ENCODE measurements at places on chromosomes 12 and 14. TPM values are rescaled to one million over a fixed set of nuclear protein-coding genes. Genes with fewer than 3 reads are reported as not detected.

GRCh38 chr12:31585271-31585670, 5.7 kb downstream of the DENND5B start:
- no peak for DNase-seq

DNA sequence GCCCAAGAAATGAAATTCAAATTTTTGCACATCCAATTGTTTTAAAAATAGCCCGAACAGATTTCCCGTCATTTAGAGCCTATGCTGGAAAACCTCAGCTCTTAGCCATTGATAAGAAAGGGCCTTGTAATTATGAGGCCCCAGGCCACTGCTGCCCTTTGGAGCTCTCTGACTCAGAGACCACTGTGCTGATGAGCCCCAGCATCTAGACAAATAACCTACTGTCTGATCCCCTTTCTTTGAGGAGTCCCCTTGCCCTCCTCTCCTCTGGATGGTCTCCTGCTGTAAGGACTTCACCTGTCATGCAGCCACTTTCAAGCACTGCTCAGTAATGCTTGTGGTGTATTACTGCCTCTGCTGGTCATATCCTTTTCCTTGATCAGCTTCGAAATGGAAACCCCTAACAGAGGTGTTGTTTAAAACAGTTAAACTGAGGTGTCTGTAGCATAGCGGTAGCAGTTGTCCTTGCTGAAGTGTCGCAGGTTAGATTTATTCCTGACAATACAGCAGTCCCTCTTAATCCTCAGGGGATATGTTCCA, 159.9 kb upstream of the SRRM4 start:
- DNase-seq: no peak

DNA sequence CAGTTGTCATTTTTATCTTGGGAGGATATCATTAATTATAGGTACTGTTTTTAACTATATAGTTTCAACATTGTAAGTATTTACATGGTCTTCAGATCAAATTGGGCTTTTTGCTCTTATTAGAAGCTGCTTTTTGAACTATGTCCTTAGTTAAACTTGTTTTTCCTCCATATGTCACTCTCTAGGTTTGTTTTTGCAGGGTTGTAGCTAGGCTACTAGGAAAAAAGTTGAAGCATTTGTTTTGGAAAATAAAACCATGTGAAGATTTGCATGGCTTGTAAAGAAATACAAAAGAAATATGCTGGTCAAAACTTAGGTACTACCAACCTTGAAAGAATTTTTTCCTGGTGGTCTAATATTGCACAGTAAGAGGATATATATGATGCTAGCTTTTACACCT, 3.4 kb downstream of the ARID2 start:
- DNase-seq: no peak

GRCh38 chr12:89707703-89708564, 704 bp downstream of the ATP2B1 start:
- peak; percentile 37 for DNase-seq

TSPAN9 gene
- 106 TPM for total RNA-seq

- DNase-seq: no peak
Measured at GRCh38 chr14:90302529-90303303, 29.0 kb downstream of the NRDE2 start.

GRCh38 chr14:20848955-20849570, 42.1 kb upstream of the RNASE3 start:
- DNase-seq: no peak

RNASE7 gene
- total RNA-seq: not detected

GRCh38 chr12:124566997-124567672, at the start of gene NCOR2:
NCOR2 (minus strand) TSS chr12:124567612; CDS start chr12:124495251, 72,361 bp downstream.
- peak; percentile 58 for DNase-seq

- no peak for DNase-seq
Measured at GRCh38 chr14:72111911-72112310, 179.7 kb downstream of the RGS6 start.

- DNase-seq: no peak
Measured at GRCh38 chr12:71958056-71958455, 19.4 kb downstream of the TPH2 start.

GRCh38 chr14:27077214-27077613, 479.4 kb upstream of the NOVA1 start:
- DNase-seq: no peak

DNA sequence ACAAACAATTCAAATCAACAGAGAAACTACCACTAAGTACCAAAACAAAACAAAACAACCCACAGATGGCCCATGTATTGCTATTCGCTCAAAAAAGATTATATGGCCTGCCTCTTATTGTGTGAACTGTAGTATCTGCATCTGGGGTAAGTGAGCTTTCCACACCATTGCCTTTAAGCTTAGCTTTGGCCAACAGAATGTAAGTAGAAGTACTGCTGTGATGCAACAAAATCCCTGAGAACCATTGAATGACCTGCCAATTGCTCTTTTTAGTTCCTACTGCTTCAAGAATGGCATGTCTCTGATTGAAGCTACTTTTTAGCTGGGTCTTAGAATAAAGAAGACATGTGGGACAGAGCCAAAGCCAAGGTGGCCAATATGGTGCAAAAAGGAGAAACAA, 32.5 kb downstream of the PPFIA2 start:
- DNase-seq: no peak

GRCh38 chr14:100824901-100825712, 811 bp upstream of the MEG3 start:
- DNase-seq: no peak

LRP6 gene
- 65.9 TPM for total RNA-seq

FAIM2 gene
- total RNA-seq: 1.0 TPM

- no peak for DNase-seq
Measured at GRCh38 chr12:88375306-88376305, 204.7 kb downstream of the KITLG start.

CCDC196 gene
- total RNA-seq: not detected

POTEM gene
- not detected for total RNA-seq

TAS2R9 gene
- total RNA-seq: not detected

DNA sequence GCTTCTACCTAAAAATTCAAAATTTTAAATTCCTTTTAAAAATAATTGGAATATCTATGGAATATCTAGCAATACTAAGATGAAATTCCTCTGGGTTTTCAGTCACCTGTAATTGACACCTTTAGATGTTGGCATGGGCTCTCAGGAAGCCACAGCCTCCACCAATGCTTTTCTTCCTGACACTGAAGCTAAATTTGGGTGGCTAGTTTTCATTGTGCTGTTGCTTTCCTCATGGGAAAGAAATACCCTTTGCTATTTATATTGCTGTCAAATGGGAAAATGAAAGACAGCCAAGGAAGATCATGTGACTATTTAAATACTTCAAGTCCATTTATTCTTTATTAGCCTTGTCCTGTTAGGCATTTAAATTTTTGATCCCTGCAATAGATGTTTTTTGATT, 313.0 kb downstream of the NAV3 start:
- DNase-seq: no peak

GRCh38 chr12:32788405-32788804, 32.7 kb upstream of the YARS2 start:
- no peak for DNase-seq

GRCh38 chr14:99724196-99724891, 40.2 kb downstream of the CYP46A1 start:
- DNase-seq: peak; percentile 17

GRCh38 chr14:73323896-73324399, 86.6 kb downstream of the PAPLN start:
- DNase-seq: no peak

DNA sequence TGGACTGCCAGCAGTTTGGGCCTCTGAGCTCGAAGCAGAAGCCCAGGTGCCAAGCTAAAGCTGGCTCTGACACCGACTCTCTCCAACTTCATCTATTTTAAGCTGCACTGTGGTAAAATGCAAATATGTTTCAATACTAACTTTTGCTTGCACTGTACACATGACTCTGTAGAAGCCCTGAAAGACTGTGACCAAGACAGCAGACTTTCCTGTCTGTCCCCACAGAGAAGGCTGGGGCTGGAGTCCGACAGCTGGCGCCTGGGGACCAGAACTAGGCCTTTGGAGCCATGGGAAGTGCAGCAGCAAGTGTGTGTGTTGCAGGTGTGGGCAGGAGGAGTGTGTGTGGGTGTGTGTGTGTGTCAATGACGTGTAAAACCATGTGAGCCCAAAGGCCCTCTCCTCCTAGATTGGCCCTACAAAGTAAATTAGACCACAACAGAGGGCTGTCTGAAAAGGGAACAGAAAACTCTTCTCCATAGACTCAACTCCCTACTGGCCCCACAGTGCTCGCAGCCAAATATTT, 16.4 kb upstream of the RAB35 start:
- DNase-seq: no peak

GRCh38 chr12:3278681-3279414, 201.7 kb downstream of the TSPAN9 start:
- no peak for DNase-seq

CCDC177 gene
- total RNA-seq: not detected

ACSS3 gene
- 62.2 TPM for total RNA-seq

DNA sequence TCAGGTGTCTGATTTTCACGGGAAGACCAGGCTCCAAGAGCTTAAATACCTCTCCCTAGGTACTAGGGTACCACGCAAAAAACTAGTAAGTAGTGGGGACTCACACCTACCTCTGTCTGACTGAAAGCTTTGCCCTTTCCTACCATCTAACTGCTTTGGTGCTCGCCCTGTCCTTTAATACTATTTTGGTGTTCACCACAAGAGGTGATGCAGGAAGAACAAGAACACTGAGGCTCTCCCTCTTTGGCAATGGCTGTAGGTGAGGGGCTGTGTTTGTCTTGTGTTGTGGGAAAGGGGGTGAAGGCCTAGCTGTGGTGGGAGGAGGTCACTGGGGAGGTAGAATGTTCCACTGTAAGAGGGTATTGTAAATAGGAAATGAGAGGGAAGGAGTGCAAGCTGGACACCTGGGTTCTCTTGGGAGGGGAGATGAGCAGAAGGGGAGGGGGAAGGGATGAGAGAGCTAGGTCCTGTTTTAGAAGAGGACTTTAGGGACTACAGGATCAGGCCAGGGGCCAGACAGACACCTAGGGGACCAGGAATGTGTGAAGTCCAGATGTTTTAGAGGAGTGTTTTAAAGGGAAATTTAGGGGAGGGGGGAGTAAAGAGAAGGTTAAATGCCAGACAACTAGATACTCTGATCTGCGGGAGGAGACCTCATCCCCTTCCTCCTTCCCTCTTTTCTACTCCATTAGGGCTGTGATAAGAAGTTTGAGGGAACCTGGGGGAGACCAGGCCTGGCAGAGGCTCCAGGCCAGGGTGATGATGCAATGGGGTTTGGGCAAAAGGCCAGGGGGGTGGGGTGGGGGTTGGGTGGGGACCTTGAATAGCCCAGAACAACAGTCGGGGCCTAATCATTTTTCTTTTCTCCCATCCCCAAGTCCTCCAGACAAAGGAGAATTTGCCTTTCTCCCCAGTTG, 2.1 kb downstream of the ITGA5 start:
- no peak for DNase-seq

SLC39A9 gene
- 131 TPM for total RNA-seq

DNA sequence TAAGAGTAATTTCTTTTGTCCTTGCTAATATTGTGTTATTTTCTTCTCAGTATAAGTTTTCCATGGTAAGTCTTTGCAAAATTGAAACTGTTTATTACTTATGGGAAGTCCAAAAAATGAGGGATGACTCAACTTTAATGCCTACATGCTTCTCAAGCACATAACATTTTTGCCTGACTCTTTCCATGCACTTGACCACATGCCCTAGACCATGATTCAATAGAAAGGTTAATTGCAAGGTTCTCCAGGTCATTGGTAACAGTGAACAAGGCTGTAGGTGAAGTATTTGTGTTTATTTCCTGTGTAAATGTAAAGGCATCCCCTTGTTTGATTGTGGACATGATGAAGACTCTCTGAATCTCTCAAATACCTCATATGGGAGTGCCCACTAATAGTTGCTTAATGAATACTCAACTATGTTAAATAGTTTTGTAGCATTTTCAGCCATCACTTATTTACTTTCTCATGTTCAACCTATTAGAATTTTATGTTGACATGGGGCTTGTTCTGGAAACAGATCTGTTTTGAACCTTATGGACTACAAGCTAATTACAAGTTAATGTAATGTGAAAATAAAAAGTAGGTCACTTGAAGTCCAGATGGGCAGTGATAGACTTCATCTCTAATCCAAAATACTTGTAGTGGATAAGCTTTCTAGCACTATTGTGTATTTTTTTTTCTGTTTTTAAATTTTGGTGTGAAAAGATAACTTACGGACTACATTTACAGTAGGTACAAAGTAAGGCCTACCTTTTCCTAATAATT, 131.7 kb downstream of the TMTC2 start:
- DNase-seq: no peak

GRCh38 chr14:34180434-34180833, 229.6 kb upstream of the EGLN3 start:
- DNase-seq: no peak

DNA sequence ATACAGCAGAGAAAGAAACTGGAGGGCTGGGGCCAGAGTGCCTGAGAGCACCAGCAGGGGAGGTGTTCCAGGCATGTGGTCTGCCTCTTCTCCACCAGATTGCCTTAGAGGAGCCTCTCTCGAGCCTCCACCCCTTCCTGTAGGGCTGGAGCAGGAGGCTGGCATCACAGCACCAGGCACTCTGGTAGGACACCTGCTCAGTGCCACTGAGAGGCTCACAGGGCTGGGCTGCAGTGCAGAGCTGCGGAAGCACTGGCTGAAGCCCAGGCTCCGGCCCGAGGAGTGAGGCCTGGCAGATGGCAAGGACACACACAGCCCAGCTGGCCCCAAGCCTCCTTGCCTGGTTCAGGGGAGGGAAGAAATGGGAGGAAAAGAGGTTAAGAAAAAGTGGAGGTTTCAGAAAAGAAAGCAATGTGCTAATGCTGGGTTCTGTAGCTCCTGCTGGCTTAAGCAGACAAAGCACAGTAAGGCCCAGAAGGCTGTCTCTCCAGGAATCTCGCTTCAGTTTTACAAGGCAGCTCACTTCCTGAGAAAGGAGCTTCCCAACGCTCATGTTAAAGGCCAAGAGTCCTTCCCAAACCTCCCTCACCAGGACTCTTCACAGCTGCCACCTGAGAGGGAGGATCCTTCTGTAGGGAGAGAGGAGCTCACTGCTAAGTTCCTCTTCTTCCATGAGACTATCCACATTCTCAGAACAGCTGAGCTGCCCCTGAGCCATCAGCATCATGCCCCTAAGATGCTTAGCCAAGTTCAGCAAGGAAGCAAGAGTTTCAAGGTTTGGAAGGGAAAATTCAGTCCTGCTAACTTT, 23.8 kb downstream of the SPTB start:
- no peak for DNase-seq

- no peak for DNase-seq
Measured at GRCh38 chr12:50785406-50786001, 21.6 kb downstream of the ATF1 start.

Measured in uterus (tissue), 4 donors.